Activated B cell treated with CpG ODN at 0.5 μM for 24 hours (primary cell): ENCODE measurements at places on chromosomes 13 and 19.

DNA sequence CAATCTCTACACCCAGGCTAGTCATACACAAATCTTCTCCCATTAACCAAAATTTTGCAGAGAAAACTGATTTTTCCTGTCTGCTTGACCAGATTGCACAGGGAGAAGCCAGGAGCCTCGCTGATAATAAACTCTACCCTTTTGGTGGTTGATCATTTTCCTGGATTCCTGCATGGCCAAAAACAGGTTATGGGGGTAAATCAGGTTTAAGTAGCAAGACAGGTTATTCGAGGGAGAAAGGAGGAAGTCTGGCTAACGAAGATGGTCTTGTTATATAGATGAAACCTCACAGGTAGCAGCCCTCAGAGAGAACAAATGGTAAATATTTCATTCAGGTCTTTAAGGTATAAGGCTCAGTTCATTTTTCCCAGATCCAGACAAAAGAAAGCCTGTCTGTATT lies 16.0 kb upstream of the CEACAM6 start:
- no peak for DNase-seq

GRCh38 chr13:112795277-112795676 lies 105.4 kb downstream of the ATP11A start:
- DNase-seq = no peak

GRCh38 chr13:80123945-80124344 lies 217.0 kb downstream of the SPRY2 start:
- DNase-seq = no peak

DNA sequence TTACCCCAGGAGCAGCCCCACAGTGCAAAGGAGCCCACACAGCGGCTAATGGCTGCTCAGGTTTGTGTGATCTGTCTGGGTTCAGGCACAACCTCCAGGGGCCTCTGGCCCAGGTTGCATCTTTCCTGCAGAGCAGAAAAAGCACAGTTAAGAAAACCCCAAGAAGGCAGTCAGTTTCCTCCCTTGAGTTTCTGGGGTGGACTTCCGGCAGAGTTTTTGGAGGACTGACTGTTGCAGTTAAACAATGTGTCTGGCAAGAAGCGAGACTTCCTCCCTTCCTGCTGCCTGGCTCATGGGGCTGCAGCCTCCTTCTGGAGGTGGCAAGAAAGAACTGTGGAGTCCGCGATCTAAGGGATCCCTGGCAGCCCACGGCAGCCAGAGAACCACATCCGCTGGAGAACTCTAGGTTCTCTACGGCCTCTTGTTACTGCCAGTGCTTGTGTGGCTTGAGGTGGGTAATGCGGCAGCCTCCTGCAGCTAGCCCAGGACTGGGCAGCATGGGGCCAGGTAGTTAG lies 114.4 kb downstream of the ZDHHC20 start:
- no peak for DNase-seq

DNA sequence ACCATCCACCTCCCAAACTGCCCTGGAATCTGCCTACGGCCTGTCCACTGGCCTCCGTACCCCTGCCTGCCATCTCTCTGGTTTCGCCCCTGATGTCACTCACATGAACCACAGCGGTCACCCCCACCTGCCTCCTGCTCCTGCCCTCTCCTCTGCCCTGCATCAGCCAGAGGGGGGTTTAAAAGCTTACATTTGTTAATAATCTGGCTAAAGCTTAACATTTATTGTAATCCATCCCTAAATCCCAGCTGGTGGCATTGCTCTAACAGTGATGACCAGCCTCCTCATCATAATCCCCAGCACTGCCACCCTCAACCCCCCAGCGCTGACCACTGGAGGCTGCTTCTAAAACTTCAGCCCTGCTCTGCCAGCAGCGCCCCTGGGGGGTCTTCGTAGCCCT lies 38.9 kb downstream of the DNM2 start:
- no peak for DNase-seq
